ENCODE measurements at places on chromosomes 4 and X.

GRCh38 chrX:133980832-133981588, 4.4 kb downstream of the GPC3 start:
- DNase-seq = no peak

- peak; percentile 71 for DNase-seq
Observed at GRCh38 chr4:118968005-118968404, 79.4 kb downstream of the SYNPO2 start.

DNA sequence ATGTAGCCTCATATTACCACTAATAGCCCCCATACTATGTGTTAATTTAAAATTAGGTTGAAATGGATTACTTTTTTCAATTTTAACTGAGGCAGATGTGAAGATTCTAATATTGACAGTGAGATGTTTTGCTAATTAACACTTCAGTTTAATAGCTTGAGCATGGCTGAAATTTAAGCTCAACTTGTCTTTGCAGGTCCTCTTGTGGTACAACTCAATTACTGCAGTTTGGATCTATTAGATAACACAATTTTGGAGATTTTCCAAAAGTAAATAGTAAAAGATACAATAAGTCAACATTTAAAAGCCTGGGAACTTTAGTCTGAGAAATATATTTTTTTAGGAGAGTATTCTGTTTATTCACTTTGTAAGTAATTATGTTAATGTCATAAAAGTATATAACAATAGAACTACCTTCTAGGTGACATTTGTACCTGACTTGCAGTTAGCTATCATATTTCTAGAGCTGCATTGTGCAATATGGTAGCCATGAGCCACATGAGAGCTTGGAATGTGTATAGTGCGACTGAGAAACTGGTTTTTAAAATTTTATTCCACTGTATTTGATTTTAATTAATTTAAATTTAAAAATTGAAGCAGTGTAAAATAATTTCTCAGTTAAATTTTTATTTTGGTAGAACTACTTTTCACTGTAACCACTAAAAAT, 73.1 kb upstream of the FMR1 start:
- DNase-seq = peak; percentile 13

- DNase-seq = peak; percentile 24
Observed at GRCh38 chrX:43644124-43644701, 11.9 kb upstream of the MAOA start.

- DNase-seq = no peak
Observed at GRCh38 chrX:24225265-24225664, 75.7 kb downstream of the ZFX start.

- no peak for DNase-seq
Observed at GRCh38 chr4:38920186-38920585, 52.6 kb downstream of the FAM114A1 start.

DNA sequence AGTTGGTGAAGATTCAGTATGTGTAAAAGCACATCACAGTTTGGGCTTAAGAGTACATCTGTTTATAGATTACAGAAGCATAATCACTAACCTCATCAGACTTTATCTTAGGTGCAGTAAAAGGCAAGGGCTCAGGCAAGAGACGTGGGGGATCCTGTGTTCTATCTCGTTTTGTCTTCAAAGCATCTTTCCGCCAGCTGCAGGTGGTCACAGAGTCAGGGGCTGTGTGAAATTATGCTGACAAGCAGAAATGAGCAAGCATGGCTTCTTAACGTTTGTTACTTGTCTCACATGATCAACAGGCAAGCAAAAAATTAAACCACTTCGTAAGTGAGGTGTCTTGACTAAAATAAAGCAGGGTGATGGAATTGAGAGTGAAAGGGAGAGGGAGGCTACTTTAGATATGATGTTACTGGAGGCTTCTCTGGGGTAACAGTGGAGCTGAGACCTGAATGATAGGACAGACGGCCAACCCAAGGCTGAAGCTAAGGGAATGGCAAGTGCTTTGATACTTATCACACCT, 1.4 kb upstream of the TEC start:
- no peak for DNase-seq

- no peak for DNase-seq
Observed at GRCh38 chrX:25976683-25977310, 161.3 kb upstream of the MAGEB18 start.

GRCh38 chrX:41445781-41446358, 1.3 kb upstream of the NYX start:
- DNase-seq = no peak

DNA sequence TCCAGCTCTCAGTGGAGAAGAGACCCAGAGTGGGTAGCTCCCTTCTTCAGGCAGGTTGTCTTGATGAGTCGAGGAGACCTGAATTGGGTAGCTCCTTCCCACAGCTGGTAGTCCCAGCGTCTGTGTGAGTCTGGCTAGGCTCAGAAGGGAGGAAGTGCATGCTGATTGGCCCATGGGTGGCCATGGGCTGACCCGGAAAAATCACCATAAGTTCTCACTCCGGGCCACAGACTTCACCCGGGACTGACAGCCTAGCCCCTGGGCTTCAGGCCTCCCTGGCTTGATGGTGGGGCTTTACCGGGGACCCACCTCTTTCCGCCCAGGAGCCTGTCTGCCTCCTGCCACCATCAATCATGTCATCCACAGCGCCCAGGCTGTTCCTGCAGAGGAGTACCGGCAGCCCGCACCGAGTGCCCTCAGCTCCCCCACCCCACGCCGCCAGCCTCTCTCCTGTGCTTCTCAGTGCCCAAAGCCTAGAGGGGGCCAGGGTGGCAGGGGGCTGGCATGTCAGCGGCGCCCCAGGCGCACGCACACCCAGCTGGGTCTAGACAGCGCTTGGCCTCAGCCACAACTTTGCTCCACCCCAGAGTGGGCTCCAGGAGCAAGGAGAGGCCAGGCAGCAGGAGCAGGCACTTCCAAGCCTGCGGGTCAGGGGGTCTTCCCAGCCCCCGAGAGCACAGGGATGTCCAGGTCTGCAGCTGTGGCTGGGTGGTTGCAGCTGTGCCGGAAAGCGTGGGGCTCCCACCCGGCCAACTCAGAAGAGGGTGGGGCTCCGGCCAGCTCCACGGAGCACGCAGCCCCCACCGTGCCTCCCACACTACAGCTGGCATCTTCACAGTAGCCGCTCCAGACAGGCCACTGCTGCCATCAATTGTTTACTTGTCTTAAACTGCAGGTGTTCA, 16.1 kb upstream of the SAT1 start:
- no peak for DNase-seq

- DNase-seq = no peak
Observed at GRCh38 chr4:32841217-32841616, 2121.0 kb downstream of the PCDH7 start.

- no peak for DNase-seq
Observed at GRCh38 chr4:24598025-24598424, 13.7 kb upstream of the DHX15 start.

GRCh38 chr4:68433582-68433981, 13.7 kb upstream of the TMPRSS11E start:
- DNase-seq = no peak

DNA sequence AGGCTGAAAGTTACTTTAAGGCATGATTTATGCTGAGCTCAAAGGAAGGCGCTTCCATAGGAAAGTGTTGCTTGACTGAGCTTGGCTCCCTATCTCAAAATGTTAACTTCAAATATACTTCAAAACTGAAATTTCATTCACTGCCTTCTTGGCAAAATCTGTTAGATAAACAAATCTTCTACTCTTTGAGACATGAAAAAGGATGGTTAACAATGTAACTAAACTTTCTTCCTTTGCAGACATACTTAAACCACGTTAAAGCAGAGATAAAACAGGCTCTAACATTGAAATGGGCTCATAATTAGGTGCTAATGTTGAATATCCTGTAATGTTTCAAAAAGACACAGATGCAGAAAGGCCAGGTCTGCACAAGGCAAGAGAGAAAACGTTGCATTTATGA, 110.4 kb downstream of the AMELX start:
- no peak for DNase-seq

GRCh38 chrX:72238183-72238582, 644 bp downstream of the ERCC6L start:
- DNase-seq = no peak

- DNase-seq = no peak
Observed at GRCh38 chrX:42219231-42219630, 295.9 kb upstream of the CASK start.

DNA sequence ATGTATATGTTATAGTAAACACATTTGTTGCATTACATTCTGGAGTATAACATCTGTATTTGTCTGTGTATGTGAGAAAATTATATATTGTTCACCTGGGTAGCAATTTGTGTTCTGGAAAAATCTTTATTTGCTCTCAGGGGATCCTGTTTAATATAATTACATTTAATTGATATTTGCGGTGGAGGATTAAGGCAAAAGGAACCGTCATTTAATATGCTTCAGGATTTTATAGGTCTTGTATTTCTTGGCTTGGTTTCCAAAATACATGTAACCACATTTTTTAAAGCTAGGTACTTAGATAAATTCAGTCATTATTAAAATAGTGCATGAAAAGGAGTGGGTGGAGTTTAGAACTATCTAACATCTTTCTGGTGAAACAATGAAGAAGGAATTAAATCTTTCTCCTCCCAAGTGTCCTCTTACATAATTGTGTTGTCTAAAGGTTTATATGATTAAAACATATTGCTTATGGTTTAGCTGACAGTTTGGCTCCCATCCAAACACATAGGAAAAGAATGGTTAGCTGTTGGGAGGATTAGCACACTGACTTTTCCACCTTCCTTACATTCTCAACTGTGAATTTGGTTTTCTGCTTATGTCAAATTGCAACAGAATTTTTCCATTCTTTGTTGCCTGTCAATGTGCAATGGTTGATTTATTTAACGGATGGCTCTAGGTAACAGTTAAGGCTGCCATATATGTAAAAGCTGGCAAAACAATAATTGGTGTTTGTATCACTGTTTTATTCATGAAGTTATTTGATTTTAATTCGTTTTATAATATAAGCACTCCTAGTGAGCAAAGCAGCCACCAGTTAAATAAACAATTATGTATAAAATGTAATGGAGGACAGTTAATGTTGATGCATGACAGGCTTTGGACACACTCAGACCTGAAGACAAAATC, 250.8 kb upstream of the SFRP2 start:
- no peak for DNase-seq

DNA sequence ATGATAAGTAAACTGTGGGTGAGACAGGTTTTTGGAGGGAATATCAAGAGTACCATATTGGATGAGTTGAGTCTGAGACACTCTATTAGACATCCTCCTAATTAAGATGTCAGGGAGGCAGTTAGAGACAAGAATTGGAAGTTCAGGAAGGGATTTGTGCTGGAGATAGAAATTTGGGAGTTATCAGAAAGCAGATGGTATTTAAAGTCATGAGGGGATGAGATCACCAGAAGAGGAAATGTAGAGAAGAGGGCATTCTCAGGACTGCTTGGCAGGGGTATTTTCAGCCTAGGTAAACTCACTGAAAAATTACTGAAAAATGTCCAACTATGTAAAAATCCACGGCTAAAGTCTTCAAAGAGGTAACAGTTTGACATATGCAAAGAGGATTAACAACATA, 161.6 kb upstream of the PGRMC2 start:
- no peak for DNase-seq

- no peak for DNase-seq
Observed at GRCh38 chr4:81106150-81106549, 75.6 kb downstream of the BMP3 start.

DNA sequence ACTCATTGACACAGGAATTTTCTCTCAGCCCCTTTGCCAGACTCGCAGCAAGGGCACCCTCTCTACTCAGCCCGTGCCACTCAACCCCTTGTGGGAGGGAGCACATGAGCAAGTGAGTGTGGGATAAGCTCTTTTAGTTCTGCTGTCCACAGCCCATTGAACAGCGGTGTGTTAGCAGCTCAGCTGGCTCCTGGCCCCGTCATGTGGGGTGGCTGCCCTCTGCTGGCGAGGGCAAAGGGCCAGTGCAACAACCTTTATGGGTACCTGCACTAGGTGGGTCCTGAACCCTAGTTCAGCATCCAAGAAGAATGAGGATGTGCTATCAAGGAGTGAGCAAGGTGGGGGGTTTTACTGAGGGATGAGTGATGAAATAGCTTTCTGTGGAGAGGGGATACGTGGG, 85.0 kb upstream of the ZNF81 start:
- DNase-seq = peak; percentile 1

DNA sequence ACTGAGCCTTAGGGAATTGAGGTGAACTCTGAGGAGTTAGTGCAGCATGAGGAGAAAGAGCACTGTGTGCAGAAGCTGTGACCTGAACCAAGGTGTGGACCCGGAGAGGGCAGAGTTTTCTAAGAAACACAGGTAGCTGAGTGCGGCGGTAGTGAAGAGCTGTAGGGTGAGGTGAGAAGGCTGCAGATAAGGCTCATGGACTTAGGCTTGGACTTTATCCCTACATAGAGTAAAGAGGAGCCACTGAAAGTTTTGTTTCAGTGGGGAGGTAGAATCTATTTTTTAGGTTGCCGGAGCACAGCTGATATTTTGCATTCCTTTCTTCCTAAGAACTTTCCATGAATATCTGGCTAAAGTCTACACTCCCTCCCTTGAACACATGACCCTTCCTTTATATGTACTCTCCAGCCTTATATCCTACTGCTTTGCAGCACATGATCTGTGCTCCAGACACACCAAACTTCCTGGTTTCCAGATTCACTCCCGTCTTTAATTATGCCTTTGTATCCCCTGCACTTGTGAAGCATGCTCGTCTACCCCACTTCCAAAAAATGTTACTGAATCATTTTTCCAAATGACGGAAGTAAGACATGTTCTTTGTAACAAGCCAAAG, 10.6 kb upstream of the PGRMC2 start:
- DNase-seq = no peak

DNA sequence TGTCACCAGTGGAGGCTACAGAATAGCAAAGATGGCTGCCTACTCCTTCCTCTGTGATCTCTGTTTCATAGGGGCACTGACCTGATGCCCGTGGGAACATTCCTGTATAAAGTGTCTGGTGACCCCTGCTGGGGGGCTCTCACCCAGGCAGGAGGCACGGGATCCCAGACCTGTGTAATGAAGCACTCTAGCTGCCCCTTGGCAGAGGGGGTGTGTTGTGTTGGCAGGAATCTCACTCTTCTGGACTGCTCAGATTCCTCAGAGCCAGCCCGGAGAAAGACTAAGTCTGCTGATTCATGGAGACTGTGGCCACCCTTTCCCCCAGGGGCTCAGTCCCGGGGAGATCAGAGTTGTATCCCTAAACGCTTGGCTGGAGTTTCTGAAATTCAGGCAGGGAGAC, 648.3 kb downstream of the SPRY1 start:
- no peak for DNase-seq

- no peak for DNase-seq
Observed at GRCh38 chr4:81970454-81970853, 403.3 kb downstream of the HNRNPD start.

DNA sequence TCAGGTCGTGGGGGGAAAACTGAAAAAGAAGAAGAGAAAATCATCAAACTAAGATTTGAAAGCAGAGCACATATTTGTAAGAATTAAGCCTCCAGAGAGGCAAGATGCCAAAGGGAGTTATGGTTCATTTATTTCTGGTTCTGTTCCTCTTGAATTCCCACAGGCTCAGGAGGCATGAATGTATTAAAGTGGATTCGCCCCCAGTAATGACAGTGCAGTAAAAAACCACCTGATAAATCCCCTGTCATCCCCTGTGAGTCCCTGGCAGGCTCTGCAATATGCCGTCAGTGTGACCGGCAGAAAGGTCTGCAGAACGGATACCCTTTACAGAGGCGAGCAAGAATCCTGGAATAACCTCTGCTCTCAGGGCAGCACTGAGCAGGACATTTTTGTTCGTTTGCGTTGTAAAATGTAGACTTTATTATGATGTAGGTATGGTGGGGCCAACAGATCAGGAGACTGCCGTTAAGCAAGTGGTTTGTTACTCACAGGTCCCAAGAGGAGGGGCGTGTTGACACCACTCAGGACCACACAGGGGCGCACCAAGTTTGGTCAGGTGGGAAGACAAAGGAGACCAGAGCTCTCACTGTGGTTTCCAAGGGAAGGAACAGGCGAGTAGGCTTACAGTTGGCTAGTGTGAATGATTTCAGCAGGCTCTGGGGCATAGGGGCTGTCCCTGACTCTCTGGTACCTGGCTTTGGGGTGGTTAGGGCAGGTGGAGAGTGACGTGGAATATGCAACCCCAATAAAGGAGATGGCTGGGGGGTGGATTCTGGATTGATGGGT, 75.3 kb downstream of the DHRSX start:
- no peak for DNase-seq
